Tibial nerve (tissue), 4 donors: ENCODE measurements at places on chromosomes 3 and 15. TPM values are rescaled to one million over a fixed set of nuclear protein-coding genes. Genes with fewer than 3 reads are reported as not detected.

DNA sequence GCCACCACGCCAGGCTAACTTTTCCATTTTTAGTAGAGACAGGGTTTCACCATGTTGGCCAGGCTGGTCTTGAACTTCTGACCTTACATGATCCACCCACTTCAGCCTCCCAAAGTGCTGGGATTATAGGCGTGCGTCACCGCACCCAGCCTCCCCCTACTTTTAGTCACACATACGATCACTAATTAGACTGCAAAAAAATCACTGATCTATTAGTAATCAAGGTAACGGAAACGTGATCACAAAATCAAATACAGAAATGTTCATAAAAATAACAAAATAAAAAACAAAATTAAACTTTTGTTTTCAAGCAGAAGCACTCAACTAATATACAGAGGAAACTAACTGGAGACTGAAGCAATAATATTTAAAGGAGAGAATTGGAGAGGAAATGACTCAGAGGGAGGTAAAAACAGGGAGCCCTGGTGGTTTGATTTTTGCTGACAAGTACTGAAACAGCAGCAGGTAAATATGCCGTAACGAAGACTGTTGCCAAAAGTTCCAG lies 4.6 kb downstream of the WDR53 start:
- no peak for DNase-seq
- H3K27ac ChIP-seq, result no peak overlapping the region
- H3K4me1 ChIP-seq, result peaks cover 15% of the 10 kb centered on the region
- H3K27me3 ChIP-seq, result no peaks in the 10 kb centered on the region

- H3K36me3 ChIP-seq, result no peaks in the 10 kb centered on the region
- H3K4me3 ChIP-seq, result peak overlapping the region; percentile 44
- peak overlapping the region; percentile 37 for H3K27ac ChIP-seq
- no peaks in the 10 kb centered on the region for H3K27me3 ChIP-seq
- DNase-seq, result no peak
- peaks cover 15% of the 10 kb centered on the region for H3K4me1 ChIP-seq
These were observed 1.5 kb downstream of the CLDN1 start for GRCh38 chr3:190320594-190321362.

GRCh38 chr15:75073197-75073596 lies 49.8 kb downstream of the PPCDC start:
- H3K36me3 ChIP-seq, result no peaks in the 10 kb centered on the region
- H3K27me3 ChIP-seq, result no peaks in the 10 kb centered on the region
- DNase-seq, result no peak
- H3K4me1 ChIP-seq, result no peaks in the 10 kb centered on the region

Gene USP8
- total RNA-seq, result 39.8 TPM

- no peak overlapping the region for H3K4me3 ChIP-seq
- no peak for DNase-seq
- no peaks in the 10 kb centered on the region for H3K27me3 ChIP-seq
- H3K36me3 ChIP-seq, result no peaks in the 10 kb centered on the region
- no peaks in the 10 kb centered on the region for H3K4me1 ChIP-seq
These were observed 37.4 kb upstream of the KCNMB2 start for GRCh38 chr3:178498871-178499270.

GRCh38 chr3:182920515-182921084 lies 59.7 kb downstream of the DCUN1D1 start:
- no peaks in the 10 kb centered on the region for H3K27me3 ChIP-seq
- H3K4me3 ChIP-seq, result no peak overlapping the region
- DNase-seq, result no peak
- H3K36me3 ChIP-seq, result peaks cover 20% of the 10 kb centered on the region
- H3K27ac ChIP-seq, result no peak overlapping the region
- H3K4me1 ChIP-seq, result no peaks in the 10 kb centered on the region

DNA sequence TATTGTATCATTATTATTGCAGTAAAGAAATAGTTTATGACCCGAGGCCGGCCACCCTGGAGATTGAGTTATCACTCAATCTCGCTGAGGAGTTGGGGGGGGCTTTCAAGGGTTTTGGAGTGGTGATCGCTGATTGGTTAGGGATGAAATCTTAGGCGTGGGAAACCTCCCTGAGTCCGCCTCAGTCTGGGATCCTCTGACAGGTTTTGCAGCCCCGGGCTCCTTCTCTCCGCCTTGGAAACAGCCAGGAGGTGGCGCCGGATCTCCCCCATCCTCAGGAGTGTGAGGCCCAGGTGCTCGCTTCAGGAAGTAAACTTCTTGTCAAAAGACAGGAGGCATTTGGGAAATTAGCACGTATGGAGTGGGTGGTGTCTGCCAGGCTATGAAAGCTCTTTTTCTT lies 41.1 kb upstream of the SEC61A1 start:
- DNase-seq, result no peak
- H3K4me3 ChIP-seq, result no peak overlapping the region
- peaks cover 19% of the 10 kb centered on the region for H3K27me3 ChIP-seq
- H3K36me3 ChIP-seq, result no peaks in the 10 kb centered on the region

Gene PP2D1
- total RNA-seq, result not detected

- DNase-seq, result no peak
- H3K4me1 ChIP-seq, result no peaks in the 10 kb centered on the region
These were observed 175.5 kb downstream of the CFAP20DC start for GRCh38 chr3:58874248-58874741.

- H3K36me3 ChIP-seq, result no peaks in the 10 kb centered on the region
- H3K27ac ChIP-seq, result no peak overlapping the region
- no peak overlapping the region for H3K4me3 ChIP-seq
These were observed 8.4 kb downstream of the FRMD5 start for GRCh38 chr15:44186705-44187104.

Gene SAMD7
- total RNA-seq, result not detected

- H3K27ac ChIP-seq, result no peak overlapping the region
- no peak for DNase-seq
- peaks cover 15% of the 10 kb centered on the region for H3K27me3 ChIP-seq
- no peaks in the 10 kb centered on the region for H3K36me3 ChIP-seq
- no peak overlapping the region for H3K4me3 ChIP-seq
These were observed 61.2 kb upstream of the PROK2 start for GRCh38 chr3:71846185-71846584.

GRCh38 chr3:13466781-13467180 lies 13.3 kb upstream of the HDAC11 start:
- H3K27ac ChIP-seq, result no peak overlapping the region
- no peak overlapping the region for H3K4me3 ChIP-seq
- no peaks in the 10 kb centered on the region for H3K4me1 ChIP-seq
- DNase-seq, result no peak

Gene LMAN1L
- total RNA-seq, result 0.42 TPM

GRCh38 chr15:71151081-71151480 lies 35.8 kb downstream of the THSD4 start:
- DNase-seq, result no peak
- no peaks in the 10 kb centered on the region for H3K4me1 ChIP-seq
- no peaks in the 10 kb centered on the region for H3K36me3 ChIP-seq
- no peak overlapping the region for H3K4me3 ChIP-seq
- no peak overlapping the region for H3K27ac ChIP-seq

GRCh38 chr3:186790261-186790981 lies 7.0 kb downstream of the EIF4A2 start:
- peaks cover 76% of the 10 kb centered on the region for H3K36me3 ChIP-seq
- peaks cover 3% of the 10 kb centered on the region for H3K4me1 ChIP-seq
- H3K4me3 ChIP-seq, result no peak overlapping the region
- H3K27me3 ChIP-seq, result no peaks in the 10 kb centered on the region

DNA sequence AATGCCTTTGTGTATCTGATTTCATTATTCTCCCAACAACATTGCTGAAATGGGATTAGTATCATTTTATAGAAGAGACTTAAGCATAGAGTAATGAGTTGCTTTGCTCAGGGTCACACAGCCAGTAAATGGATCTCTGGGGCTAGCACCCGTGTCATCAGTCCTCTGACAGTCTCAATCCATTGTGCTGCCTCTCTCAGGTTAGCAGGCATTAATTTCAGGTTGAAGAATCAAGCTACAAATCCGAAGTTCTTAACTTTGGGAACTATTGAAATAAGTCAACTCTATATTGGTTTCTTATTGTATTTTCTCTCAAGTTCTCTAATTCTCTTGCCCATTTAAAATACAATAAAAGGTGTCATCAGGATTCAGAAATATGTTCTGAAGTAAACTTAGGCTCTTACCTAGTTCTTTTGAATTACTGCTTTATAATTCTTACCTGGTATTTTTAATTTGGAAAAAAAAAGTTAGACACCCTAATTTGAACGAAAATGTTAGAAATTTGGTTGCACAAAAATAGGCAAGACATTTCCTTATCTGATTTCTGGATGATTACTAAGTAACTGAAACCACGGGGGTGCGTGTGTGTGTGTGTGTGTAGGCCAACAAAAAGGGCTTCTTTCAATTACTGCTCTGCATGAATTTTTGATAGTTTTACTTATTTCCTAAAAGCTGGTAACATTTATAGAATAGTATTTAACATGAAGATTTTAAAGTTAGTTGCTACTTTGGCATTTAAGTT lies 189.8 kb downstream of the MBNL1 start:
- H3K27me3 ChIP-seq, result no peaks in the 10 kb centered on the region

DNA sequence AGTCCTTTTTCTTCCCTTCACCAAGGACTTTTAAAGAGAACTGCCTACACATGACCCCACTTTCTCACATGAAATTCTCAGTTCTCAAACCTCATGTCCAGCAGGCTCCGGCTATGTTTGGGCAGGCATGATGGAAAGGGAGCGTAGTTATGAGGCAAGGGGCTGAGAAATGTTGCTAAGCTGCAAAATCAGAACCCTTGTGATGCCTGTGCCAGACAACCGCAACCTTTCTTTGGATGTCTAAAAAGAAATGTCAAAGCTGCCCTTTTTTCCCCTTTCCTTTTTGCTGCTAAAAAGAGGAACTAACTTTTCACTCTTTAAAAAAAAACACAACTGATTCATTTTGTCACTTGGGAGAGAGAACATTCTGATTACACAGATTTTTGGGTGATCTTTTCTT lies 19.2 kb downstream of the GNB4 start:
- peaks cover 82% of the 10 kb centered on the region for H3K4me1 ChIP-seq
- H3K27ac ChIP-seq, result peak overlapping the region; percentile 76
- H3K4me3 ChIP-seq, result no peak overlapping the region
- H3K36me3 ChIP-seq, result no peaks in the 10 kb centered on the region

GRCh38 chr3:168218600-168218999 lies 122.9 kb upstream of the GOLIM4 start:
- no peaks in the 10 kb centered on the region for H3K27me3 ChIP-seq
- no peak overlapping the region for H3K27ac ChIP-seq
- no peaks in the 10 kb centered on the region for H3K4me1 ChIP-seq
- no peaks in the 10 kb centered on the region for H3K36me3 ChIP-seq
- no peak overlapping the region for H3K4me3 ChIP-seq

DNA sequence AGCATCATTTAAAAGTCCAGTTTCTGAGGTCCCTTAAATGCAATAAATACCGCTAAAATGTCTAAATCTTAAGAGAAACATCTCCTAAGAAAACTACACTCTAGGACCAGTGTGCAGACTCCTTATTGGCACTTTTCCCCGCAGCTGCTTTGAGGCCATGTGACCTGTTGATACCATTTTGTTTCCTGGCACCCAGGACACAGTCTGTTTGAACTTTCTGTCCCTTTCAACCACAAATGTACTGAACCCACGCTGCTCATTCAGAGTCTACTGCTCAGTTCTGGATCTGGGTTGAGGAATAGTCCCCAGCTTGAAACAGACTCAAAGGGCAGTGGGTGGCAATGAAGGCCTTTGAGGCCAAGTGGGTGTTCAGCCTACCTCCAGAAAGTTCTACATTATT lies 17.1 kb downstream of the LDHAL6B start:
- peaks cover 8% of the 10 kb centered on the region for H3K4me1 ChIP-seq
- H3K27ac ChIP-seq, result no peak overlapping the region
- no peaks in the 10 kb centered on the region for H3K27me3 ChIP-seq

DNA sequence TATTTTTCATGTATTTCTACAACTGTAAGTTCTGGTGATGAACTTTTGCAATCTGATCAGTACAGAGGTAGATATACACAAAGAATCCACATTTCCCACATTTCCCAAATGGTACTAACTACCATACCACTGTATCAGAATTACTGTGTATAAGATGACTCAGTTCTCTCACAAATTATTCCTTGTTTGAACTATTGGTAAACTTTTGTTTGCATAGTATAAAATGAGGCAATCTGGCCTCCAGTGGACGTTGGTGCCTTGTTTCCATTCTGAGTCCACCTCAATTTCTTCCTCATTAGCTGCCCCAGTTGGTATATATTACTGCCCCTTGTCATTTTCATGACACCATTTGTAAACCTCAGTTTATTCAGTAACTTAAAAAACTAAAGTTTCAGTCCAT lies 38.5 kb downstream of the SPTSSB start:
- no peaks in the 10 kb centered on the region for H3K27me3 ChIP-seq
- H3K4me1 ChIP-seq, result no peaks in the 10 kb centered on the region
- no peak overlapping the region for H3K4me3 ChIP-seq
- H3K27ac ChIP-seq, result no peak overlapping the region
- no peak for DNase-seq

Gene STRIT1
- total RNA-seq, result not detected

- H3K4me1 ChIP-seq, result no peaks in the 10 kb centered on the region
- H3K36me3 ChIP-seq, result no peaks in the 10 kb centered on the region
- no peaks in the 10 kb centered on the region for H3K27me3 ChIP-seq
- DNase-seq, result peak; percentile 87
These were observed 67.9 kb upstream of the MITF start for GRCh38 chr3:69671082-69671952.

- no peaks in the 10 kb centered on the region for H3K4me1 ChIP-seq
- no peak overlapping the region for H3K4me3 ChIP-seq
- H3K27ac ChIP-seq, result no peak overlapping the region
- H3K27me3 ChIP-seq, result no peaks in the 10 kb centered on the region
- H3K36me3 ChIP-seq, result no peaks in the 10 kb centered on the region
These were observed 20.8 kb upstream of the ALAS1 start for GRCh38 chr3:52176951-52177700.

DNA sequence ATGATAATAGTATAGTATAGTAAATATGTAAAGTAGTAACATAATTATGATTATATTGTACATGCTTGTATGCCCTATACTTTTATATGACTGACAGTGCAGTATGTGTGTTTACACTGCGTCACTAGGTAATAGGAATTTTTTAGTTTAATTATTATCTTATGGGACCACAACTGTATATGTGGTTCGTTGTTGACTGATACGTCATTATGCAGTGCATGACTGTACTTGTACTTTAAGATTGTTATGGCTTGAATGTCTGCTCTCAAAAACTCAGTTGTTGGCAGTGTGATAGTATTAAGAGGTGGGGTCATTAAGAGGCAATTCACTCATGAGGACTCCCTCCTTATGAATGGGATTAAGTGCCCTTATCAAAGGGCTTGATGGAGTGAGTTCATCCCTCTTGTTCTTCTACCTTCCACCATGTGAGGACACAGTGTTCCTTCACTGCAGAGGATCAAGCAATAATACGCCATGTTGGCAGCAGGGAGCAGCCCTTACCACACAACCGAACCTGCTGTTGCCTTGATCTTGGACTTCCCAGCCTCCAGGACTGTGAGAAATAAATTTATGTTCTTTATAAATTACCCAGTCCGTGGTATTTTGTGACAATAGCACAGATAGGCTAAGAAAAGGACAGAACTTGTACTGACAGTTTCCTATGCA lies 152.2 kb downstream of the NEK11 start:
- no peak overlapping the region for H3K27ac ChIP-seq
- H3K36me3 ChIP-seq, result peaks cover 56% of the 10 kb centered on the region
- no peak overlapping the region for H3K4me3 ChIP-seq

- H3K4me3 ChIP-seq, result no peak overlapping the region
- no peaks in the 10 kb centered on the region for H3K27me3 ChIP-seq
- no peaks in the 10 kb centered on the region for H3K36me3 ChIP-seq
- H3K27ac ChIP-seq, result no peak overlapping the region
- no peak for DNase-seq
These were observed 86.2 kb downstream of the MEIS2 start for GRCh38 chr15:37014137-37014536.
